ENCODE measurements at places on chromosomes 4 and X.

DNA sequence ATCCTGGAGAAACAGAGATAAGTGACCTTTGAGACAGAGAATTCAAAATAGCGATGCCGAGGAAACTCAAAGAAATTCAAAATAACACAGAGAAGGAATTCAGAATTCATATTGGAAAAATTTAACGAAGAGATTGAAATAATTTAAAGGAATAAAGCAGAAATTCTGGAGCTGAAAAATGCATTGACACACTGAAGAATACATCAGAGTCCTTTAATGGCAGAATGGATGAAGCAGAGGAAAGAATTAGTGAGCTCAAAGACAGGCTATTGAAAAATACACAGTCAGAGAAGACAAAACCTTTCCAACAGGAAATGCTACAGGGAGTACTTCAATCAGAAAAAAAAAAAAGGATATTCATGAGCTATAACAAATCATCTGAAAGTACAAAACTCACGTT, 185.8 kb downstream of the PARM1 start:
- no peak for DNase-seq

DNA sequence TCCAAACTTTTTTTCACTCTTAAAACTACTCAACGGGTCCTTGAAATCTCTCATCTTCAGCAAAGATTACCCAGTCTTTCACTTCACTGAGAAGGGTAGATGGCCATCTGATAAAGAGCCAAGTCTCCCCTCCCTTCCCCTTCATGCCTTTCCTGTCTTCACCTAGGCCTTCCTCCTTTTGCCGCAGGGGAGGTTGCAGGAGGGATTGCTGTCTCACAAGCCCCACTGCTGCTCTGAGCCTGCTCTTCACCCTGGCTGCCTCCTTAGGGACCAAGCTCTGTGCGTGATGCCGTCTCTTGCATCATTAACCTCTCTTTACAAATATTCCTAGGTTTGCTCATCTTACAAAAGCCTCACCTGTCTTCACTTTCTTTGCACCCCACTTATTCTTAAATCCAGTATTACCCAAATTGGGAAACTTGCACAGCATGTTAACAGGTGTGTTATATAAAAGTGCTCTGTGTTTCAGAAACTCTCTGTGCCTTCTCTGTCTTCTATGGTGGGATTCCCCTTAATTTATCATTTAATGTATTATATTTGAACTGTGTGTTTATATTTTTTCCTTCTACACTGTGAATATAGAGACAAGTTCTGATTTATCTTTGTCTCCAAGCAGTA, 3.8 kb downstream of the ZFX start:
- DNase-seq, result no peak

- DNase-seq, result no peak
Observed at GRCh38 chrX:19883878-19884277, 3.5 kb downstream of the SH3KBP1 start.

- no peak for DNase-seq
Observed at GRCh38 chrX:151852294-151852693, 60.4 kb upstream of the MAGEA4 start.

GRCh38 chr4:133694416-133694815, 507.2 kb downstream of the PABPC4L start:
- DNase-seq, result no peak

DNA sequence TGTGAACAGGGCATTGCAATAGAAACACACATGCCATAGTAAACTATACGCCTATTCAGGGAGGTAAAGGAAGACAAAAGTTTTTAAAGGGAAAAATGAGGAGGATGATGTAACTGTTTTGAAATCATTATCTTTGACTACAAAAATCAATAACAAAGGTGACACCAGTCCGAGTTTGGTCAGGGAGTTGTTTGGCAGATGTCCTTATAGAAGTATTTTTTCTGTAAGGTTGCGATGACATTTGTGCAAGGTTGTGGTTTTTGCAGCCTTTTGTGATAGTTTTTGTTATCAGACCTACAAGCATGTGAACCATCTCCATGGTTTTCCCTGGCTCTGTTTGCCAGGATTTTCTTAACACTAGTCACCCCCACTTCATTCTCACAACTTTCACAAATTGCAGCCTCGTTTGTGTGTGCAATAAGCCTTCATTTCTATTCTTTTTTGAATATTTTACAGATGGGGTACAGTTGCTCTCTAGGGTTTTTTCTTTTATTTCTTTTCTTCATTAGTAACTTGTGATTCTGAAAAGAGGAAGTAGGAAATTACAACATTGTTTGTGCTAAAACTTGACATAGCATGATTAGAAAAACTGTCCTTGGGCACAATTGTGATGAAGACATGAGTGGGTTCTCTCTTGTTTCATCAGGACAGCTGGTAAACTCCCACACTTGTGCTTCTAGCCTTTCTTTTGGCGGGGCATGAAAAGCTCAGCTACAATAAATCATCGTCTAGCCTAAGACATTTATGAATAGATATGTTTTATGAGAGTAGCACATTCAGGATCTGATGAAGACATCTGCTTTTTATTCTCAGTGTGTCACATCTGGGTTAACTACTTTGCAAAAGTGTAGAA, 60.2 kb upstream of the PNPLA4 start:
- no peak for DNase-seq

GRCh38 chrX:68480969-68481368, 17.9 kb upstream of the YIPF6 start:
- no peak for DNase-seq

GRCh38 chr4:121146530-121146929, 17.6 kb downstream of the TNIP3 start:
- DNase-seq, result no peak

DNA sequence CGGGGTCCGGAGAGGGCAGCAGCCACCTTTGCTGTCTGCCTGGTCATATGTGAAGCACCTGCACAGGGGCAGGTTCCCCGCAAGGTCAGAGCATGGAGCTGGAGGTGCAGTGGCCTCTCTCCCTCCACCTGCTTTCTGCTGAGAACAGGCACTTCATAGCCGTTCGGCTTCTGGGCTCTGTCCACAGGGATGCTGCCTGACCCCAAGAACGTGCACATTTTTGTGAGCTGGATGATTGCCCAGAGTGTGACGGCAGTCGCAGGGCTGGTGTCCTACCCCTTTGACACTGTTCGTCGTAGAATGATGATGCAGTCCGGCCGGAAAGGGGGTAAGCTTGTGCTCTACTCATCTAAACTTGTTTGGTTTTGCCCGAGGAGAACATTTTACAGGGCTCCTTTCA, 2.5 kb downstream of the SLC25A4 start:
- no peak for DNase-seq

GRCh38 chr4:159142681-159143384, 40.0 kb downstream of the RAPGEF2 start:
- no peak for DNase-seq

- no peak for DNase-seq
Observed at GRCh38 chr4:140103676-140104075, 50.3 kb downstream of the MAML3 start.

DNA sequence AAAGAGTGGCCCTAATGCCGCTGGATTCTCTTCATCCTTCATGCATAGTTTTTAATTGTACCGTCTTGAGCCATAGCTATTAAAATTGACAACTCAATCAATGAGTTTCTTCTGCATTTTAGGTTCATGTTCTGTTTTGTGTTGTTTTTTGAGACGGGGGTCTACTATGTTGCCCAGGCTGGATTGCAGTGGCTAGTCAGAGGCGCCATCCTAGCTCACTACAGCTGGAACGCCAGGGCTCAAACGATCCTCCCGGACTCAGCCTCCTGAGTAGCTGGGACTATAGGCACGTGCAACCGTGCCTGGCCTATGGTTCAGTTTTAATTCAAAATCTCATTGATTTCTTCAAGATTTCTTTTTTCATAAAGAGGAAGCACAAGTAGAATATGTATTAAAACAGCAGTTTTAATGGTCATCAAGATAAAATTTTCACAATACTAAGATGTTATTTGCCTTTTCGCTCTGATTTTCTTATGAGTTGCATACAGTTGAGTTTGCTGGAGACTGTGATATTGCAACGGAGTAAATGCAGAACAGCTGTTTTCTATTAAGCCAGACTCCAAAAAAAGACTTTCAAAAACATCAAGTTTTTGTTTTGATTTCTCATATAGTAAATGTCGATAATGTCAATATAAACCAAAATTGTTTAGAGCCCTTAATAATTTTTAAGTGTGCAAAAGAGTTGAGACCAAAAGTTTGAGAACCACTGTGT, 1.1 kb upstream of the STX18 start:
- no peak for DNase-seq

DNA sequence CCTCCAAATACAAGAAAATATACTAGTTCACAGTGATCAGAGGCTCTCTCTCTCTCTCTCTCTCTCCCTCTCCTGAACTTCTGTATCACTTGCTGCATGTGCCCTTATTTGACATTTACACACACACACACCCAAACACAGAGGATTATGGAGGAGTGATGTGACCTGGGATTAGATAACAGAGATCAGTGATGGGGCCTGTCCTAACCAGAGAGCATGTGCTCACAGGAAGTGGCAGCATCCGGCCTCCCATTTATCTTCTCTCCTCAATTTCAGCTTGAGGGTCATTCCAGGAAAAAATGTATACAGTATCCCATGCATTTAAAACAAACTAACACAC, 143.0 kb downstream of the TSPAN5 start:
- DNase-seq, result no peak

GRCh38 chr4:94420356-94420755, 31.4 kb upstream of the PDLIM5 start:
- DNase-seq, result no peak

DNA sequence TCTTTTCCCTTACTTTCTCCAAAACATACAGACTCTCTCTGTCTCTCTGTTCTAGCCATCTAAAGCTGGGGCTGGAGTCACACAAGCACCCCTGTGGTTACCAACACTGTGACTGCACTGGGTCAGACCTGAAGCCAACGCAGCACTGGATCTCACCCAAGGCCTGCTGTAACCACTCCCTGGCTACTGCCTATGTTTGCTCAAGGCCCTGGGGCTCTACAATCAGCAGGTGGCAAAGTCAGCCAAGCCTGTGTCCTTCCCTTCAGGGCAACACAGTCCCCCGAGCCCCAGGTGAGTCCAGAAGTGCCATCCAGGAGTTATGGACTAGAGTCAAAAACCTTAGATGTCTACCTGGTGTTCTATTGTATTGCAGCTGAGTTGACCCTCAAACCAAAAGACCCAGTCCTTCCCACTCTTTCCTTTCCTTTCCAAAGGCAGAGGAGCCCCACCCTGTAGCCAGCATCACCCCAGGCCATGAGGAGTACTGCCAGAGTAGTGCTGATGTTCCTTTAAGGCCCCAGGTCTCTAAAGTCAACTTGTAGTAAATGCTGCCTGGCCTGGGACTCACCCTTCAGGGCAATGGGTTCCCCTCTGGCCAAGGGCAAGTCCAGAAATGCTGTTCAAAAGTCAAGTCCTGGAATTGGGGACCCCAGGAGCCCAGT, 58.8 kb upstream of the RAP2C start:
- no peak for DNase-seq

GRCh38 chr4:20895208-20895607, 194.9 kb downstream of the PACRGL start:
- no peak for DNase-seq

DNA sequence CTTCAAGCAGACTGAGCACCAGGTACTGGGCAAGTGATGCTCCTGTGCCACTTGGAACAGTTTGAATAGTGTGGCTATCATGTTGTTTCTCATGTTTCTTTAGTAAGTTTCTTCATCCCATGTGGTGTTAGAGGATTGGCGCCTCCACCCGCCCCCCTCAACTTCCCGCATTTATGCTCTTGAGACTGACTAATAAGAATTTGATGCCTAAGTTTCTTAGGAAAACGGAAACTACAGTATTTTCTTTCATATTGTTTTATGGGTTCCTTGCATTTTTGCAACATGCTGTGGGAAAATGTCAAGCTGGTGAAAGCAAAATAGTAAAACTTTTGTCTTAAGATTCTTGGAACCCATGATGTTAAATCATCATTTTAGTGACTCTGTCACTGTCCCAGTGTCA, 101.2 kb upstream of the SLC4A4 start:
- no peak for DNase-seq

DNA sequence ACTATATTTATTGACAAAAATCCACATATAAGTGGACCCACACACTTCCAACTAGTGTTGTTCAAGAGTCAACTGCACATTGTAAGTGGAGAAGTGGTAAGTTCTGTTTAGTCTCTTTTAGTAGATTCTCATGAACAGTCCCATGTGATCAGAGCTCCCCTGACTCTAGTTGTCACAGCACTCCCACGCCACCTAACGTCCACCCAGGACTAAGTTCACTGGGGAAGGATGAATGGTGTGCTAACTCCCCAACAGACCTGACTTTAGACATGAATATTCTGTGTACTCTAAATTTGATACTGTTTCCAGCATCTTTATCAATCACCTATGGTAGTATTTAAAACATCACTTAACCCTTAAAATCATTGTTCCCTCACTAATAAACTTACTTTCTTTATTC, 59.8 kb downstream of the PACRGL start:
- DNase-seq, result no peak

- DNase-seq, result no peak
Observed at GRCh38 chr4:37885496-37885895, 5.4 kb upstream of the TBC1D1 start.

GRCh38 chr4:10690185-10690907, 5.8 kb upstream of the CLNK start:
- no peak for DNase-seq

- DNase-seq, result no peak
Observed at GRCh38 chr4:110484029-110484428, 8.1 kb downstream of the ENPEP start.

DNA sequence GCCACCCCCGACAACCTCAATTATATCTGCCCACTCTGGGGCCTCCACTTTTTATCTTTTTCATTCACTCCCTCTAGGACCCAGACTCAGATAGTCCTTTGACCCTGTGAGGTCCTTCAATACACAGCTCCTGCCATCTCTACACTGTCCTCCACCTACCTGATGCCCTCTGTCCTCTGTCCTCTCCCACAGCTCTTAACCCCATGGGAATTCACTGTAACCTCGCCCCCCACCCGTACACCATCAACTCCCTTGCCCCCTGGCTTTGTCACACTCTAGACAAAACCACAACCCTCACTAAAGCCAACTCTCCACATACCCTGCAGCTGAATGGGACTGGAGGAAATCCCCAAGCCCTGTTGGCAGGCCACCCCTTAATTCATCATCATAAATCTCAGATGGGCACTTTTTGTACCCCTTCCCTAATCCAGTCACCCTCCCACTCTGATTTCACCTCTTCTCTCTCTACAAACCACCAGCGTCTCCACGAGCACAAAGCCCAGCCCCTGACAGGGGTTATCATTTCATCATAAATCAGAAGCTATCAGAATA, 52.3 kb upstream of the ENPP6 start:
- DNase-seq, result no peak

DNA sequence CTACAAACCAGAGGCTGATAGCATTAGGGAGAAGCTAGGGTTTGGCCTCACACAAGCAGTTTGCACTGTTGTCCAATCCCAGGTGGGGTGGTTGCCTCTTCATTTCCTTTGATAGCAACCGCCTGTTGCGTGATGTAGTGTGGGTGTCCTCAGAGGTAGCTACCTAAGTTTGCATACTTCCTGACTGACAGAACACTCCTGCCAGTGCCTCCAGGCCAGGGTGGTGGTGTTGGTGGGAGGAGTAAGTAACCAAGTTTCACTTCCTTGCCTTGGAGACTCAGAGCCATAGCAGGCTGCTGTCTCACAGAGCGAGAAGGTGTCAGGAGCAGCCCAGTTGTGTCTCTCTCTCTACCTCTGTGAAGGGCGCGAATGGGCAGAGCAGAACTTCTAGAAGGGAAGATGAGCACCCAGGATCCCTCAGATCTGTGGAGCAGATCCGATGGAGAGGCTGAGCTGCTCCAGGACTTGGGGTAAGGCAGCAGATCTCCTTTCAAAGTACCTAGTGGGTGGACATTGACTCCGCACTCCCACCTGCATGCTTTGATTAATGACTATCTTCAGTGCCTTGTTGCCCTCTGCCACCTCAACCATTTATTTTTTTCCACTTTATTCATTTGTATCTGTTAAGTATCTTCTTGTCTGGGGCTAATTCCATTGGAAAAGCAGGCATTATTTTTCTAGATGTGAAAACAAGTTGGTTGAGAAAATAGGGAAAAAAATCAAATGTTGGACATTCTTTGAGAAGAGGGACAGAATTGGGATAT, at the start of gene DAPP1:
DAPP1 (plus strand) TSS at position 283 of the 764 bp plus-strand sequence; CDS start at position 370, 87 bp downstream.
- DNase-seq, result no peak
